Sigmoid colon (tissue), 7 donors: ENCODE measurements at places on chromosomes 3 and 15. TPM values are rescaled to one million over a fixed set of nuclear protein-coding genes. Genes with fewer than 3 reads are reported as not detected.

XYLB gene
- 4.9 TPM for polyA plus RNA-seq

CHRD gene
- 1.8 TPM for polyA plus RNA-seq

TP63 gene
- not detected for polyA plus RNA-seq

SMCO1 gene
- not detected for polyA plus RNA-seq

PKM gene
- 254 TPM for polyA plus RNA-seq

PRSS50 gene
- polyA plus RNA-seq: not detected

MKRN2OS gene
- polyA plus RNA-seq: 10.8 TPM

RARB gene
- 2.1 TPM for polyA plus RNA-seq

MEIS2 gene
- polyA plus RNA-seq: 1.4 TPM

ARPP21 gene
- not detected for polyA plus RNA-seq

ADIPOQ gene
- 1.8 TPM for polyA plus RNA-seq

APOD gene
- 21.1 TPM for polyA plus RNA-seq

GPR27 gene
- 1.4 TPM for polyA plus RNA-seq

TMCC1 gene
- 16.0 TPM for polyA plus RNA-seq

METTL6 gene
- 11.7 TPM for polyA plus RNA-seq

FILIP1L gene
- polyA plus RNA-seq: 14.9 TPM

C3orf62 gene
- 1.8 TPM for polyA plus RNA-seq

TEX9 gene
- 3.5 TPM for polyA plus RNA-seq

TEX264 gene
- 79.7 TPM for polyA plus RNA-seq
